Left renal cortex interstitium (tissue), 4 donors: ENCODE measurements at places on chromosomes 16 and 17. TPM values are rescaled to one million over a fixed set of nuclear protein-coding genes. Genes with fewer than 3 reads are reported as not detected.

Gene ASGR2
- polyA plus RNA-seq: 1.1 TPM

DNA sequence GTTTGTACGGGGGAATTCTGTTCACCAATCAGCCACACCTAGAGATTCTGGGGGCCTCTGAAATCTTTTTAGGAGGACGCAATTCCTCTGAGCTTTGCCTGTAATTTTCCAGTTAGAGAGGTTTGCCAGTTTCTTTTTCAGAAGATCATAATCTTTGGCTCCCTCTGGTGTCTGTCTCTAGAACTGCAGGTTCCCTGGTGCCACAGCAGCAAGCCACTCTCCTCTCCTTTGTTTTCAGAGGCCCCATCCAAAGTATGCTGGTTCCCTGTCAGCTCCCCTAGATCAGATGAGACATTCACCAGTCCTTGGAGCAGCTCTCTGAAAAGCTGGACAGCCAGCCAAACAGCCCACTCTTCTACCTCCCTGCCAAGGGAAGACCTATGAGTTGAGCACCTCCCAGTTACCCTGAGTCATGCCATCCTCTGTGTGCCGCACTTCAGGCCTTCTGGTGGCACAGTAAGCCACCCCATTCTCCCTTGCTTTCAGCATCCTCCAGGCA, 36.1 kb downstream of the RNF112 start:
- DNase-seq: no peak

Gene IL34
- 0.62 TPM for polyA plus RNA-seq

DNA sequence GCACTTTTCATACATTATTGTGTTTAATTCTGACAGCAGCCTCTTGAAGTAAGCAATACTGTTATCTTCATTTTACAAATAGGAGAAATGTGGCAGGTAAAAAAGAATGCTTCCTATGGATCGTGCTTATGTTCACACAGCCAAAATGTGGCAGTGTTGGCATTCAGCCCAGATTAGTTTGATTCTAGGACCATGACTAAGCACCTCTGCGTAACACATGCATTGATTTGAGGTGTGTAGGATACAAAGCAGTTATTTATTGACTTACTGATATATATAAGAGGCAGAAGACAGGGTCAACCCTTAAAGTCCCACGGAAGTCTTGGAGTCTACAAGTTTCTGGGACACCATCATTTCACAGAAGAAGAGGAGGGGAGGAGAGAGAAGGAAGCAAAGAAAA, 1144.4 kb upstream of the GOT2 start:
- no peak for DNase-seq

DNA sequence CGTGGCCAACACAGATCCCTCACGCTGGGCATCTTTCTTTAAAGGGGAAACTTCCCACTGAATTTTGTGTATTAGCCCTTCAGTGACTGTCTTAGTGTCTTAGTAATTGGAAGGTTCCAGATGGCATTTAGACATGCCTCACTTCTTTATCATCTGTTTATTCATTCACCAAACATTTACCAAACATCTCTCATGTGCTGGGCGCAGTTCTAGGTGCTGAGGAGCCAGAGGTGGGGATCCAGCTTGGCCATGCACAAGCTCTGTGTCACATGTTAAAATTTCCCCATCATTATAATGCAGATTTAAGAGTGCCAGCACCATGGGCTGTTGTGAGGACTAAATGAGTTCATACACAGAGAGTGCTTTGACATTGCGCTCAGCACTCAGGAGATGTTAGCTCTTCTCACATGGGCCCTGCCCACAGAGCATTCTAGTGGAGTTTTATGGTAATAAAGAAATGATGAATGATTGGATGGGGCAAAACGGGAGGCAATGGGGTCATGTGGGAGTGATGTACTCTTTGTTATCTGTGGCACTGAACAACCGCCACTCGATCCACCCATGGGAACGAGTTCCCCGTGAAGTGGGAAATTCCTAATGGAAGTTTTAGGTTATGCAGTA, 119.7 kb downstream of the SNX29 start:
- DNase-seq: no peak

Gene HES7
- polyA plus RNA-seq: 0.13 TPM

DNA sequence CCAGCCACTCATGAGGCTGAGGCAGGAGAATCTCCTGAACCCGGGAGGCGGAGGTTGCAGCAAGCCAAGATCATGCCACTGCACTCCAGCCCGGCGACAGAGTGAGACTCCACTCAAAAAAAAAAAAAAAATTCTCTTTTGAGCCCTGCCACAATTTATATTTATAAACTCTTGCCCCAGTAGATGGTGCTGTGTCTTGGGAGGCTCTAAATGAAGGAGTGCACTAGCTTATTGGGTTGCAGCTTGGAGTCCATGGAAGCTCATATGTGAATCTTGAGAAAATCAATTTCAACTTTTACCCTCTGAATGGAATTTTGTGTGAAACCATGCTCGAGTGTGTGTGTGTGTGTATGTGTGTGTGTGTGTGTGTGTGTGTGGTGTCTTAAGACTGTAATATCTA, 420.1 kb downstream of the HS3ST4 start:
- no peak for DNase-seq

Gene CA4
- polyA plus RNA-seq: 45.6 TPM

GRCh38 chr16:50257876-50258275, 8.5 kb upstream of the ADCY7 start:
- no peak for DNase-seq
